ENCODE measurements at places on chromosomes 5 and 9. TPM values are rescaled to one million over a fixed set of nuclear protein-coding genes. Genes with fewer than 3 reads are reported as not detected.

DNA sequence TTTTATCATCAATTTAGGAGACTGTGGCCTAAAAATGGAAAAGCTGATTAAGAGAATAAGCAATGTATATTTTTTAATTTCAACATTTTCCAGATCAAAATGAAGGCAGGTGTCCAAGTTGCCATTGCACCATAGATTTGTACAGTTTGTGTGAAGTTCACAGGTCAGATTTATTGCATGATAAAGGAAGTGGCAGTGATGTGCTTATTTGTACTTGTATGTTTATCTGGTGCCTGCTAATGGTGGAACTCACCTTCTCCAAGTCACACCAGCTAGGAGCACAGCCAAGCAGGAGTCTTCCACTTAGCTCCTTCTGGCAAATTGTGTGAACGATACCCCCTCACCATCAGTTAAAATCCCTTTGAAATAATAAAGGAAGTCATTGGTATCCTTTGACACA, 37.8 kb upstream of the ANKRD31 start:
- no peak overlapping the region for H3K27ac ChIP-seq
- H3K4me1 ChIP-seq: no peaks in the 10 kb centered on the region
- DNase-seq: no peak
- no peaks in the 10 kb centered on the region for H3K27me3 ChIP-seq
- no peaks in the 10 kb centered on the region for H3K36me3 ChIP-seq

GRCh38 chr9:14533867-14534640, 159.2 kb downstream of the ZDHHC21 start:
- no peaks in the 10 kb centered on the region for H3K4me1 ChIP-seq
- H3K27ac ChIP-seq: no peak overlapping the region
- H3K27me3 ChIP-seq: no peaks in the 10 kb centered on the region
- no peak overlapping the region for H3K4me3 ChIP-seq
- no peaks in the 10 kb centered on the region for H3K36me3 ChIP-seq

DNA sequence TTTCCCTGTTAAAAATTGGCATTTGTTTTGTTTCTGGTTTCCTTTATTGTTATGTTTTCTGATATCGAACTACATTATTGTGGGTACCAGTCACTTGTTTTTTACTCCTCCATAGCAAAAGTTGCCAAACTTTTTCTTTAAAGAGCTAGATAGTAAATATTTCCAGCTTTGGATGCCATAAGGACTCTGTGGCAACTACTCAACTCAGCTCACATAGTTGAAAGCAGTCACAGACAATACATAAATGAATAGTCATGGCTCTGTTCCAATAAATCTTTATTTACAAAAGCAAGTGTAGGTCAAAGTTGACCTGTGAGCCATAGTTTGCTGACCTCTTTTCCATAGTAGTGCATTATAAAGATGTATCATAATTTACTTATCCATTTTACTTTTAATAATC, 305.0 kb downstream of the RASEF start:
- H3K27ac ChIP-seq: no peak overlapping the region
- H3K4me1 ChIP-seq: no peaks in the 10 kb centered on the region
- DNase-seq: no peak
- no peak overlapping the region for H3K4me3 ChIP-seq
- H3K27me3 ChIP-seq: no peaks in the 10 kb centered on the region

GRCh38 chr9:114666401-114666800, 8.8 kb upstream of the TEX53 start:
- H3K36me3 ChIP-seq: no peaks in the 10 kb centered on the region
- no peak overlapping the region for H3K27ac ChIP-seq
- DNase-seq: no peak
- no peak overlapping the region for H3K4me3 ChIP-seq
- no peaks in the 10 kb centered on the region for H3K27me3 ChIP-seq
- H3K4me1 ChIP-seq: no peaks in the 10 kb centered on the region

DNA sequence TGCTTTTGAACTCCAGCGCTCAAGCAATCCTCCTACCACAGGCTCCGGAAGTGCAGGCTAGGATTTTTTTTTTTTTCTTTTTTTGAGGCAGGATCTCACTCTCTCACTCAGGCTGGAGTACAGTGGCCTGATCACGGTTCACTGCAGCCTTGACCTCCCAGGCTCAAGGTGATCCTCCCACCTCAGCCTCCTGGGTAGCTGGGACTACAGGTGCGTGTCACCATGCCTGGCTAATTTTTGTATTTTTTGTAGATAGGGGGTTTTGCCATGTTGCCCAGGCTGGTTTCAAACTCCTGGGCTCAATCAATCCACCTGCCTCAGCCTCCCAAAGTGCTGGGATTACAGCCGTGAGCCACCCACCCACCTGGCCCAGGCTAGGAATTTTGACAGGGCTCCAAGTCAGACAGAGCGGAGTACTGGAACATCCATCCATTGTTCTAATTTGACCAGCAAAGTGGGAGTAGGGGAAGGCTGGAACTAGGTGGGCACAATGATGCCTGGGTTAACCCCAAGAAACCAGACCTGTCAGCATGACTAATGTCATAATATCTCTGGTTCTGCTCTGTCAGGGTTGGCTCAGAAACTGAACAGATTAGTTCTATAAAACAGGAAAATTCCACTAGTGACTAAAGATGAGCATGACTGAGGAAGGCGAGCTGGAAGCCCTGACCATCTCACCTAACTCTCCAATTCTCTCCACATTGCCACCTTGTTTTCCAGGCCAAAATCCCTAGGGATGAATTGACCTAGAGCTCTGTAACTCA, 9.2 kb downstream of the ZBTB5 start:
- no peak for DNase-seq
- H3K36me3 ChIP-seq: no peaks in the 10 kb centered on the region
- H3K27ac ChIP-seq: no peak overlapping the region

DNA sequence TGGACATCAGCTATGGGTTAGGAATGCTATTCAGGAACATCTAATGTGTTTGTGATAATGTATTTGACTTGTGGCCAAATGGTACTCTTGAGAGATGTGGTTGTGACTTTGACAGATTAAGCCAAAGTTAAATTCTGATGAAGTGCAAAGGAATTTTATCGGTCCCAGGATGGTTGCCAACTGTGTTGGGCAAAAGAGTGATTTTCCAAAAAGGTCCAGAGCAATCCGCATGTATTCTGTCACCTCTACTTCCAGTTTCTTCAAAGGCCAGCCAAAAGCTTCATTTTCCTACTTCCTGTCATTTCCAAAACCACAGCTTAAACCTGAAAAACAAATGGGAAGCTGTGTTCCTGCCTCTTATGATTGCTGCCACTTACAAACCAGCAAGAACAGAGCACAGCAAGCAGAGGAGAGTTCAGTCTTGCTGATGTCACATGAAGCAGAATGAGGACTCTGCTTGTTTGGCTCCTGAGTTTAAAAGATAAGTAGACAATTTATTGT, 59.8 kb downstream of the MARCHF3 start:
- H3K27me3 ChIP-seq: no peaks in the 10 kb centered on the region
- peaks cover 1% of the 10 kb centered on the region for H3K4me1 ChIP-seq
- H3K27ac ChIP-seq: no peak overlapping the region
- DNase-seq: no peak
- H3K36me3 ChIP-seq: no peaks in the 10 kb centered on the region

- no peak overlapping the region for H3K27ac ChIP-seq
- peak overlapping the region; percentile 80 for H3K4me3 ChIP-seq
- H3K36me3 ChIP-seq: no peaks in the 10 kb centered on the region
- H3K4me1 ChIP-seq: peaks cover 8% of the 10 kb centered on the region
Measured at GRCh38 chr9:114503522-114504340, 1.5 kb downstream of the WHRN start.

DNA sequence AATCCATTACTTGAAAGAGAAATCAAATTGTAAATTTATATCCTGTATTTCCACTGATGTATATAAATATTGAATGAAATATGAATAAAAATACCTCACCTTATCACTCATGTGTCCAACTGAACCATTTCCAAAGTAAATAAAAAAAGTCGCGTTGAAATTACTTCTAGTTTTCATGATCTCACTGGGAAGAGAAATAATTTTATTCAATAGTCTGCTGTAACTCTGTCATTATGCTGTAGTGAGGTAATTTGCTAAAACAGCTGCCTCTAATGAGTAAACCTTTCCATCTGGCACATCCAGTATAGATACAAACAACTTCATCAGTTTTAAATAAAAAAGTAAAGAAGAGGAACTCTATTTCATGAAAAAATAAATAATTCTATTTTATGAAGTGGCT, 611.5 kb downstream of the ZNF608 start:
- no peak overlapping the region for H3K4me3 ChIP-seq
- no peaks in the 10 kb centered on the region for H3K36me3 ChIP-seq
- H3K27me3 ChIP-seq: no peaks in the 10 kb centered on the region

- H3K27ac ChIP-seq: no peak overlapping the region
- H3K27me3 ChIP-seq: no peaks in the 10 kb centered on the region
- no peaks in the 10 kb centered on the region for H3K4me1 ChIP-seq
- H3K36me3 ChIP-seq: no peaks in the 10 kb centered on the region
Measured at GRCh38 chr9:97868859-97869258, 15.8 kb downstream of the FOXE1 start.

DNA sequence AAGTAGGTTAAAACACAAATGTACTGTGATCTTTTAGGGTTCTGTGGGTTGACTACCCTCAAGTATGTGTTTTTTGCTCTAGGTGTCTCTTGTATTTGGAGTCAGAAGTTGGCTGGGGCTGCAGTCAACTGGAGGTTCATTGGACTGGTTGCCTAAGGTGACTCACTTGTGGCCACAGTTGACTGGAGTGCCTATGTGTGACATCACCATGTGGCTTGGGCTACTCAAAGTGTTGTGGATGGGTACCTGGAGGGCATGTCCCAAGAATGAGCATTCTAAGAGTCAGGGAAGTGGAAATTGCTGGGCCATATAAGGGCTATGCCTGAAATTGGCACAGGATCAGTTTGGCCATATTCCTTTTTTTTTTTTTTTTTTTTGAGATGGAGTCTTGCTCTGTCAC, 27.4 kb downstream of the SNX30 start:
- H3K36me3 ChIP-seq: no peaks in the 10 kb centered on the region
- H3K27ac ChIP-seq: no peak overlapping the region

DNA sequence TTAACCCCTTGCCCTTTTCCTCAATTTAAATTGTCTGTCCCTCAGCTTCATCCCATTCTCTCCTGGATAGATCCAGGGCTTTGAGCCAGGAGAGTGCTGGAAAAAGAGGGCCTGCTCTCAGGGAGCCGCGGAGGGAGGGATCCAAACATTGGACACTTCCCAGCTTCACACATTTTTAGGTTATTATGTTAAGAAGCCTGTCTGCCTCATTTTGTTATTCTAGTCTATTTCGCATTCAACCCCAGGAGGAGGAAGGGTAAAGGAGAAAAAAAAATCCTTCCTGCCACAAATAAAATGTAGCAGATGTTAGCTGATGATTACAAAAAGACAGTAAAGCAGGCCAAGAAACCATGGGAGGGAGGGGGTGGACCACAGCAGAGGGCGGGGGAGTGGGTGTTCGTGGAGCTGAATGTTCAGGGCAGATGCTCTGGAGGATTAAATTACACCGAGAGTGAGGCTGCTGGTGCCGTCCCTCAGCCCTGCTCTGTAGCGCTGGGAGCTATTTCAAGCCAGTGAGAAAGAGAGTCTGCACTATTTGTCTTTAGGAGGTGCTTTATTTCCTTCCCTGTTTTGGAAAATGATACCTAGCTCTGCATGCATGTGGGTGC, 60.6 kb upstream of the ZFR start:
- peaks cover 12% of the 10 kb centered on the region for H3K4me1 ChIP-seq
- H3K27ac ChIP-seq: peak overlapping the region; percentile 1
- DNase-seq: peak; percentile 53
- H3K27me3 ChIP-seq: no peaks in the 10 kb centered on the region

DNA sequence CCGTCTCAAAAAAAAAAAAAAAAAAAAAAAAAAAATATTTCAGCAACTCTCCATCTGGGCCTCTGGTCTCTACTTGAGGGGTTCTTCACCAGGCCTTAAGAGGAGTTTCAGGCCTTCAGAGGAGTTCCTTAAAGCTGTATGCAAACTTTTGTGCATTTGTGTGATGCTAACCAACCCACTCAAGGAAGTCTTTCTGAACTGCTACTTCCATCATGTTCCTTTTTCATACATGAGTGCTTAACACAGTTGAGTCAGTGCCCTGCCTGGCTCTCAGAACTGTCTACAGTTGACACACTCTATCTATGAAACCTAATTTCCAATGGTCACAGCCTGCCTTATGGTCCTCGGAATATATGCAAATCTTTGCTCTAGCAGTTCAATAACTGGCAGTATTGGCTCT, 146.5 kb downstream of the MEF2C start:
- no peak for DNase-seq
- no peak overlapping the region for H3K4me3 ChIP-seq
- H3K36me3 ChIP-seq: no peaks in the 10 kb centered on the region

DNA sequence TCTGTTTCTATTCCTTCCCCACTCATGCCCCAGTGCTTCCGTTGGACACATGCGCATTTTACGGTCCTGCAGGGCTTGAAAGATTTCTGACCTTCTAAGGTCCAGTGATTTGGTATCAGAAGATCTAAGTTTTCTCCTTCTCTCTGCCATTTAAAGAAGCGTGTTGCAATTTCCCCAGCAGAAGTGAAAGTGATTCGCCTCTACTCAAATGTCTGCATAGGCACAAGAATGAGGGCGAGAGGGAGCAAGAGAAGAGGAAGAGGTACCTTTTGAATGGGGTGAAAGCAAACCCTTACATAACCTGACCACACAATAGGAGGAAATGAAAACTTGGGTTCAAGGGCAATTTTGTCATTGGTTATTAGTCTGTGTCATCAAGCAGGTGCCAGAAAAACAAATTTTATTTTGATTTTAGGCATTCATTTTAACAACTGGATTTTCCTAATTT, 31.7 kb upstream of the NR3C1 start:
- H3K4me3 ChIP-seq: no peak overlapping the region
- no peaks in the 10 kb centered on the region for H3K27me3 ChIP-seq
- peaks cover 2% of the 10 kb centered on the region for H3K4me1 ChIP-seq
- DNase-seq: no peak

GRCh38 chr9:71128796-71129195, 7.4 kb upstream of the TRPM3 start:
- H3K27me3 ChIP-seq: no peaks in the 10 kb centered on the region
- no peaks in the 10 kb centered on the region for H3K36me3 ChIP-seq
- no peaks in the 10 kb centered on the region for H3K4me1 ChIP-seq
- H3K27ac ChIP-seq: no peak overlapping the region

TAF11L10 gene
- not detected for total RNA-seq

ANKRD55 gene
- not detected for total RNA-seq

FOXD4 gene
- 0.12 TPM for total RNA-seq

SLCO6A1 gene
- not detected for total RNA-seq

PCDHGA3 gene
- 5.4 TPM for total RNA-seq

EFNA5 gene
- total RNA-seq: 11.8 TPM

FSTL4 gene
- 0.20 TPM for total RNA-seq
